ENCODE measurements at places on chromosomes 13 and 19.

DNA sequence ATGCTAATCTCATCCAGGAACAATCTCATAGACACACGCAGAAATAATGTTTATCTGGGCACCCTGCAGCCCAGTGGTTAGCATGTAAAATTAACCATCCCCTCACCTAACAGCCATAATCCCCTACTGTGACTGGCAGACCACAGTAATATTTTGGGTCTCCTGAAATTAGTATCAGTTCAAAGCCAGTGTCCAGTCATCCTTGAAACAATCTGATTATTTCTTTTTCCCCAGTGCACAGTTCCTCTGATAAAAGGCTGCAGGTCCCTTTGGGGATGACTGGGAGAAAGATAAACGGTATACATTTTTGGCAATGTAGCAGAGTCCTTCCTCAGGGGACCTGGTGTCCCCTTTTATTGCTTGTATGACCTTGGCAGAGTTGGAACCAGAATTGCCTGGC lies 50.4 kb upstream of the CYSLTR2 start:
- DNase-seq = no peak

DNA sequence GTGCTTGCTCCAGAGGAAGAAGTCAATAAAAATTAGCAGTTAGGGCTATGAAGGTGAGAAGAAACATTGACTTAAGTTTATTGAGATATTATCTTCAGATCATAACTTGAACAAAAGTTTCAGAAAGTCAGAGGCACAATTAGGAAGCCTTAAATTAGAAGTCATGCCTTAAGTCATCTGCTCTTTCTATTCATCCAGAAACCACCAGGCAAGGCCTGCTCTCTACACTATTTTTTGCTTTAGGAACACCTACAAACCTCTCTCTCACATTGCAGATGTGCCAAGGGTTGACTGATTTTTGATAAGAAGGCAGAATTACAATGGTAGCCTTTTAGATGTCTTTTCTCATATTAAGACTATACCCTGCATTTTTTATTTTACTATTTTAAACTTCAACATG lies 268.7 kb downstream of the SPRY2 start:
- no peak for DNase-seq

GRCh38 chr13:105466376-105466775 lies 1069.1 kb downstream of the EFNB2 start:
- DNase-seq = no peak

DNA sequence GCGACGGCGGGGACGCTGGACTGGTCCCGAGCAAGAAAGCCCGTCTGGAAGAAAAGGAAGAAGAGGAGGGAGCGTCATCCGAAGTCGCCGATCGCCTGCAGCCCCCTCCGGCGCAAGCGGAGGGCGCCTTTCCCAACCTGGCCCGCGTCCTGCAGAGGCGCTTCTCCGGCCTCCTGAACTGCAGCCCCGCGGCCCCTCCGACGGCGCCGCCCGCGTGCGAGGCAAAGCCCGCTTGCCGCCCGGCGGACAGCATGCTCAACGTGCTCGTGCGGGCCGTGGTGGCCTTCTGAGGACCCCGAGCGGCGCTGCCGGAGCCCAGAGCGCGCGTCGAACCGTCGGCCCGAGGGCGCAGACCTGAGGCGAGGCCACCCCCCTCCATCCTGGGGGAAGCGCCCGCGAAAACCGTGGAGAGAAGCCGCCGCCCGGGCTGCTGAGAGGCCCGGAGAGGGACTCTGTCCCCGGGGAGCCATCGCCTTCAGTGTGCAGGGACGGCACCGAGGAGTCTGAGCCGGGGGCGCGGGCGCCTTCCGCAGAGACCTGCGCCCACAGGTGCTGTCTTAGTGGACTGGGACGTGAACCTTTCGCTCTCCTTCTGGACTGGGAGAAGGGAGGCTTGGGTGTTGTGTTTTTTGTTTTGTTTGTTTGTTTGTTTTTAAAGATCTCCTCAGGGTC lies 3.5 kb downstream of the IER2 start:
- no peak for DNase-seq

Measured in activated effector memory CD4-positive, alpha-beta T cell treated with Interleukin-2 at 50 U/mL for 16 hours (primary cell).